Fibroblast of upper back skin (primary cell): ENCODE measurements at places on chromosomes 16 and 17.

DNA sequence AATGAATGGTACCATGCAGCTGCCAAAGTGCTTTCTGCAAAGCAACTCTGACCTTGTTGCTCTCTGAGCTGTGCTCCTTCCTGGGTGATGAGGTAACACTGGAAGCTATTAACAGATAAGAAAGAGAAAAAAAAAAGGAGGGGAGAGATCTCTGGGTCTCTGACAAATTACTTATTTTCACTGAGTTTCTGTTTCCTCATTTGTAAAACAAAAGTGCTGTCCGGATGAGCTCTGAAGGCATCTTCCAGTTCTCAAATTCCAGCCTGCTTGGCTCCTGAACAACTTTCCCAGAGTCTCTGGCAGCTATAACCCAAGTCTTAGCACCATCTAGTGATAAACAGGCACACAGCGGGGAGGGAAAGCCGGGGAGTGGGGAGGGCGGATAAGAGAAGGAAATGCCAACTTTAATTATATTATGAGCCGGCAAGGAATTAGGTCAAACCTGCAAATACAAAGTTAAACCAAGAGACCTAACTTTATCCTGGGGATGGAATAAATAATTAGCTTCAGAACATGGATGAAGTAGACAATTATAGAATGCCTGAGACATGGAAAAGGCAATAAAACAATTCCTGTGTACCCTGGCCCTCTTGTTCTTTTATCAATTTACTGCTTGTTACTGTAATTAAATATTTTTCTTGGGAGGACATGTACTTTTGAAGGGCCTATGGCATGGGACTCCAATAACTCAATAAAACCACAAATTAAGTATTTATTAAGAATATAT is 61.3 kb upstream of the KIFC3 start:
- peak; percentile 78 for DNase-seq

- no peak for DNase-seq
Measured at GRCh38 chr17:27206447-27206846, 87.5 kb upstream of the WSB1 start.

- no peak for DNase-seq
Measured at GRCh38 chr17:57357392-57357784, 101.1 kb downstream of the MSI2 start.

DNA sequence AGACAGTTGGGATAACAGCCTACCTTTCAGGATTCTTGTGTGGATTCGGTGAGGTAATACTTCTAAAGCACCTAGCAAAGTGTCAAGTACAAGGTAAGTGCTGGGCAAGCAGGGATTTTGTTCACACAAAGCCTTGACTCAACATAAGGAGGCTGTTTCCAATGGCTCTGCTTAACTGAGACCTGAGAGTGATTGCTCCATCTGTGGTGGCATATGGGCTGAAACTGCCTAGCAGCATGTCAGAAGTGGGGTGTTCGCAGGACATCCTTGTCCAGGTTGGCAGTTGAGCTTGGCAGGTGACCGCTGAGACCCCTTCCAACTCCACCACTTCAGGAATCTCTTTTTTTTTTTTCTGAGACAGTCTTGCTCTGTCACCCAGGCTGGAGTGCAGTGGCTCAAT is 19.8 kb downstream of the IL4R start:
- no peak for DNase-seq

- DNase-seq = no peak
Measured at GRCh38 chr17:34852614-34853013, 108.6 kb downstream of the CCT6B start.

- no peak for DNase-seq
Measured at GRCh38 chr16:9235867-9236266, 144.4 kb downstream of the HAPSTR1 start.

GRCh38 chr17:4584101-4584916 is at the start of gene SMTNL2:
Gene SMTNL2 (plus strand): TSS chr17:4584529. CDS start chr17:4584606, 77 bp downstream.
- DNase-seq = no peak

DNA sequence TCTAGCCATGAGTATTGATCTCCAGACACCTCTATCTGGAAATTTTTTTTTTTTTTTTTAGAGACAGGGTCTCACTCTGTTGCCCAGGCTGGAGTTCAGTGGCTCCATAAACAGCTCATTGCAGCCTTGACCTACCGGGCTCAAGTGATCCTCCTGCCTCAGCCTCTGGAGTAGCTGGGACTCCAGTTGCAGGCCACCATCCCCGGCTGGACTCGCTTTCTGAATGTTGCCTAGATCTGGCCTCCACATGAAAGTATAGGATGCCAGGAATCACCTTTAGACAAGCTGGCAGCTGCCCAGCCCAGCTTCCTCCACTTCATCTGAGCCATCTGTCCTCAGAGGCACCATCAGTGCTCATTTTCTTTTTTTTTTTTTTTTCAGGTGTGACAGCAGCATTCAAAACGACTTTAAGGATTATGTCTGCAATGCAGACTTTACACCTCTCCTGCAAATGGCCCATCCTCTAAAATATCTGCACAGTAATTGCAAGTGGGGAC is 6.4 kb upstream of the PRR14 start:
- no peak for DNase-seq

DNA sequence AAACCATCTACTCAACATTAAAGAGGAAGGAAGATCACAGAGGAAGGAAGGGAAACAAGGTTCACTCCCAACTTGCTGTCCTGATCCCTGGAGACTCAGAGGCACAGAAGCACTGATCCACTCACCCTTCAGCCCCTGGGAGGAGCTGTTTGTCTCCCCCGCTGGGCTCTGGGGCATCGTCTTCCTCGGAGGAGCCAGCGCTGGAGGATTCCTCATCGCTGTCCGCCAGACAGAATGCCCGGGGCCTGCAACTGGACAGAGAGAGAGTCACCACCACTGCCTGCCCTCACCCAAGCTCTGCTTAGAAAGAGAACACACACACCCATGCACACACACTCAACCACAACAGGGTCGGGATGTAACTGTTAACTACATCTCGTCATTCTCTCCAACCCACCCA is 24.8 kb upstream of the ERN1 start:
- DNase-seq = no peak

DNA sequence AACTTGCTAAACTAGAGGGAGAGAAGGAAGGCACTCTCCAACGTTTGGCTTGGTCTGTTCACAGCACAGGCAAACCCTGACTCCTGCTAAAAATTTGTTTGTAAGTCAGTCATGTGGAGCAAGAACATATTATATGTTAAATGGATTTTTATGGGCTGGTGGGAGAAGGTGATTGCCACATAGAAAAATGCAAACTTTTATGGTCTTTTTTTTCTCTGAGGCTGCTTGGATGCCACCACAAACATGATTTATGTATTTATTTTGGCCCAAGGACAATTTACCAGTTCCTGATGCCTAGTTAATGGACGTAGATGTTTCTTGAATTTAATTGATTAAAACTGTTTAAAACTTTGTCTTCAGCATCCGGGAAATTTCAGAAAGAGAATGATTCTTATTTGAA is 274.2 kb upstream of the MYOCD start:
- peak; percentile 26 for DNase-seq

DNA sequence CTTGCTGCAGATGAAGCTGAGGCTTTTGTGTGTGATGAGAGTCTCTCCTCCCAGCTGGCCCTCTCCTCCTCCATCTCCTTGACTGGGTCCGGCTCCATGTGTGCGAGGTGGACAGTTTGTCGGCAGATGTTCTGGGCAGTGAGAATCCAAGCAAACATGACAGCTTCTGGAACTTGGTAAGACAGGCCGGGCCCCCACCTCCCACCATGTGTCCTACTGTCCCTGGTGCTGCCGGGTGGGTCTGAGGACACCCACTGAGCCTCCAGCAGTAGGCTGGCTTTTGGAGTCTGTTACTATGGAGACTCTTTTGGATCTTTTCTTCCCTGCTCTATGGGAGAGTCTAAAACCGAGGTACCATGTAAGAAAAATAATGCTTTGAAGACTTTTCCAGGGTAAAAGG is 12.7 kb downstream of the NUP85 start:
- no peak for DNase-seq

DNA sequence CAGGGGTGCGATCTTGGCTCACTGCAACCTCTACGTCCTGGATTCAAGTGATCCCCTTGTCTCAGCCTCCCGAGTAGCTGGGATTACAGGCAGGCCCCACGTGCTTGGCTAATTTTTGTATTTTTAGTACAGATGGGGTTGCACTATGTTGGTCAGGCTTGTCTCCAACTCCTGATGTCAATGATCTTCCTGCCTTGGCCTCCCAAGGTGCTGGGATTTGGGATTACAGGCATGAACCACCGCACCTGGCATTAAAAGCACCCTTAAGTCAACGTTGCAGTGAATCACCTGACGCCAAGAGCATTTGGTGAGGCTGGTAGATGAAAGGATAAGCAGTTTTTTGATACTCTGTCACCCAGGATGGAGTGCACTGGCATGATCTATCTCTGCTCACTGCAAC is 59.0 kb downstream of the NDE1 start:
- no peak for DNase-seq
